ENCODE measurements at places on chromosomes 12 and 14. TPM values are rescaled to one million over a fixed set of nuclear protein-coding genes. Genes with fewer than 3 reads are reported as not detected.
A peak's percentile ranks its signal among the peaks of the same experiment; 100 is the strongest.

DNA sequence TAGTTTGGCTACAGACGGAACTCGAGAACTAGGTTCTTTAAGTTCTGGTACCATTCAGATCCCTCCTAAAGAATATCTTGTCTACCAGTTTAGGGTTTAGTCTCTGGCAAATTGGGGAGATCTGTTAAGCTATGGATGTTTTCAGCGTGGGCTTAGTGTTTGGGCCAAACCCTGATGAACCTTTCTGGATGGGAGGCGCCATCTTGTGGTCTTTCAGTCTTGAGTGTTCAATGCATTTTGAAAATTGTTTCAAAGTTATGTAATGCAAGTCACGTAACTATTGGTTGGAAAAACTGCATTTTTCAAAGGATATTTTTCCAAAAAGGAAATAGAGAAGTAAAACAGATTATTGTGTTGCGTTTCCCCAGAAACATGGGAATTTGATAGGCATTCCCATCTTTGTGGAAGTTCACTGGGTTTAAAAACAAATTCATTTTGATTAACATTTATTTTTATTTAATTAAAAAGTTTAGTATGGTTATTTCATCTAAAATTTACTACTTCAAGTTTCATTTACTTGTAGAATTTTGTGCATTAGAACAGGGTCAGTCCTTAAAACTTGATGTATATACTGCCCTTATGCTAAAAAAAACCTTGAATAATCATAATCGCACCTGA, 169.0 kb downstream of the PRIMA1 start:
- H3K36me3 ChIP-seq: no peaks in the 10 kb centered on the region
- DNase-seq: peak; percentile 71
- no peak overlapping the region for H3K27ac ChIP-seq
- no peaks in the 10 kb centered on the region for H3K27me3 ChIP-seq
- no peak overlapping the region for H3K4me3 ChIP-seq

GRCh38 chr12:52655251-52655650, 3.2 kb upstream of the KRT2 start:
- no peak overlapping the region for H3K27ac ChIP-seq
- H3K4me1 ChIP-seq: peaks cover 11% of the 10 kb centered on the region
- no peak overlapping the region for H3K4me3 ChIP-seq
- no peaks in the 10 kb centered on the region for H3K36me3 ChIP-seq
- no peak for DNase-seq

GRCh38 chr12:68286396-68286795, 33.0 kb upstream of the IL22 start:
- no peak overlapping the region for H3K27ac ChIP-seq
- H3K27me3 ChIP-seq: no peaks in the 10 kb centered on the region
- no peaks in the 10 kb centered on the region for H3K4me1 ChIP-seq
- no peak for DNase-seq

DNA sequence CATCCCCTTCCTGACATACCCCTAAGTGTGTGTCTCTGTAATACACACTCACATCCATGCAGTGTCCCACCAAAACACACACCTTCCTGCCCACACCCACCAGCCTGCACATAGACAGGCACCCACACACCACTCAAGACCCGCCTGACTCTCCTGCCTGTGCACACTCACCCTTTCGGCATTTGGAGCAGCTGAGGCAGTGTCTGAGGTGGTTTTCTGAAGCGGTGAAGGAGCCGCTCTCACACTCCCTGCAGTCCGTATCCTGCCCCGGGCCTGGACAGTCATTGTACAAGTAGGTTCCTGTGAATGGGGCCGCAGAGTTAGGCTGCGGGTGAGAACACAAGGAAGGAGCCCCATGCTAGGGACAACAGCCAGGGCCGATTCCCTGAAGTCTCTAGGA, 8.3 kb downstream of the TNFRSF1A start:
- H3K4me3 ChIP-seq: no peak overlapping the region
- no peaks in the 10 kb centered on the region for H3K36me3 ChIP-seq
- H3K27me3 ChIP-seq: no peaks in the 10 kb centered on the region
- no peak overlapping the region for H3K27ac ChIP-seq
- no peak for DNase-seq

GRCh38 chr12:103705927-103706326, 118.9 kb downstream of the STAB2 start:
- DNase-seq: peak; percentile 14
- no peak overlapping the region for H3K27ac ChIP-seq
- no peaks in the 10 kb centered on the region for H3K4me1 ChIP-seq
- no peaks in the 10 kb centered on the region for H3K36me3 ChIP-seq
- H3K27me3 ChIP-seq: no peaks in the 10 kb centered on the region

DNA sequence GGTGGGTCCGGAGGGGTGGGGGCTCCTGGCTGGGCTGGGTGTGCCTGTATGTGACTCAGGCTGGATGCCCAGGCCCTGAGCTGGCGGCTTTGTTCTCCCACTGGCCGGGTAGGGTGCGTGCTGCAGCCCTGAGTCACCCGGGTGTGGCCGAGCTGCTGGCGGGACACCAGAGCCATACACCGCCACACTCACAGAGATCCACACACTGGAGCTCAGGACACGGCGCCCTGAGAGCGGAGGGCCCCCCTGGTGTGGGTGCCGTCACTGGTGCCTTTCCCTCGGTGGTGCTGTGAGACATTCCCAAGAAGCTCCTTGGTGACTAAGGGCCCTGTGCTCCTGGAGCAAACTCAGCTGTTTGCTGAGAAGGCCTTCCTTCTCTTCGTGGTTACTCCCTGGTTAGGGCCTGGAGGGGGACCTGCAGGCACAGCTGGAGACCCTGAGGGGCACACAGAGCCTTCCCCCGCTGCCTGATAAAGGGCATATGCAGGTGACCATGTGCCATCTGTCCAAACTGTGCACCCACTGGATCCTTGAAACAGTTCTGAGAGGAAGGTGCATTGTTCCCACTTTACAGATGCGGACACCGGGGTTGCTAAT, 44.3 kb downstream of the KRT80 start:
- H3K27me3 ChIP-seq: peaks cover 3% of the 10 kb centered on the region
- no peak for DNase-seq

The CYP27B1 gene
- 0.99 TPM for total RNA-seq

The VRK1 gene
- 89.5 TPM for total RNA-seq

The PAN2 gene
- total RNA-seq: 116 TPM

The TPH2 gene
- total RNA-seq: not detected

Measured in neural progenitor cell (in vitro differentiated cells).